NCI-H2081 (cell line): ENCODE measurements at places on chromosomes 7 and 10.

DNA sequence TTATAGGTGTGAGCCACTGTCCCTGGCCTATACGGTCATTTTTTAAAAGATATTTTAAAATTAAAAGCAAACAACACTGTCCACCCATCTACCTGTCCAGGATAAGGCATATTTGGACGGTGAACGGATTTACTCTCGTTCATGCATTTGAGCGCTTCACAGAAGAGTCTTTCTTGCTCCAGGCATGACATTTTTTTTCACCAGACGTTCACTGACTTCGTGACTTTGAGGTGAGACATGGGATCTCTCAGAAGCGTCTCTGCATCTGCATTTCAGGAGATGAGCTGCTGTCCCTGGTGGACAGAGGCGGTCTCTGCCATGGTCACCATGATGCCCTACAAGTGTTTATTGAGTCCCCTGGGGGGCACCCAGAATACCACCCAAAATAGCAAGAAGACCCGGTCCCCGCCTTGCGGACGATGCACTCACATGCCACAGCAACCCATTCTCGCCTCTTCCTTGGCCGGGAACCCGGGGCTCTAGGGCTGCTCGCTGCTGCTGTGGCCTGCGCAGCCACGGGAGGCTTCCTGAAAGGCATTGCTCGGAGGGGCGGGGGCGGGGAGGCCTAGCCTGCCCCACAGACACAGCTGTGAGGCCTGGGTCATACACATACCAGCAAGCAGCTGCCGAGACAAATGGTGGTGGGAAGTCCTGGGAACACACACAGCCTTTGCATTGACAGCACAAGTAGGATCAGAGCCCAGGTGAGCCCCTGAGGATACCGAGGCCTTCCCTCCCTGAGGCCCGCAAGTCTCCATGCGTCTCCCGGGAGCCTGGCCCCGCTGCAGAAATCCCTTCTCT, 84.4 kb downstream of the RGS10 start:
- DNase-seq, result no peak

DNA sequence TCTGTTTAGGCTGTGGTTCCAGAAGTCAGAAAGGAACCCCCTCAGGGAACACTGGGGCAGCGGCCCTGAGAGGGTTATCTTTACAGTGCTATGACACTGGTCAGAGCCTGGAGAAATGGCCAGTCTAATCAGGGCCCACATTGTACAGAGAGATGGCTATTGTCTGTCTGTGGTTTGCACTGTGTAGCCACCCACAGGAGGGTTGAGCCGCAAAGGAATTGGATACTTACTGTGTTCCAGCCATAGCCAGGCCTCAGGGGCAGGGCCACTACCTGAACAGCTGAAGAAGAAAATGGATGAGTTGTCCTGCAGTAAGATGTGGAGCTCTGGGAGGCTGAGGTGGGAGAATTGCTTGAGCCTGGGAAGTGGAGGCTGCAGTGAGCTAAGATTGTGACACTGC, 47.5 kb upstream of the PODXL start:
- no peak for DNase-seq

GRCh38 chr10:120953897-120954296, 102.7 kb downstream of the WDR11 start:
- DNase-seq, result no peak

- DNase-seq, result no peak
These were observed 139.7 kb downstream of the ELFN1 start for GRCh38 chr7:1809601-1810258.

GRCh38 chr7:69871213-69871885, 273.1 kb downstream of the AUTS2 start:
- DNase-seq, result no peak

DNA sequence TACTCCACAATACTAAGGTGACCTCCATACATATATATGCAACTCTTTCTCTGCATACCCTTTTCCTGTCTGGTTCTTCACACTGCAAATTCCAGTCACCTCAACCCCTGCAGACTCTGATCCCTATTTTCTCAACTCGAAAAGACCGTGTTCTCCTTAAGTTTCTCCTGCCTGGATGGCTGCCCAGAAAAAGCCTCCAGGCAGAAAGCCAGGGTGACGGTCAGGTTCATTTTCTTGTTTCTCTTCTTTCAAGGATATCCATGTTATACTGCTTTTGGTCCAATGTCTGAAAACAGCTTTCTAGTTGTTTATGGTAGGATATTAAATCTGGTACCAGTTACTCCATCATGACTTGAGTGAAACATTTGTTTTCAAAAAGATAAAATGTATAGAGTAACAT, 267.8 kb upstream of the MYO3A start:
- DNase-seq, result no peak

DNA sequence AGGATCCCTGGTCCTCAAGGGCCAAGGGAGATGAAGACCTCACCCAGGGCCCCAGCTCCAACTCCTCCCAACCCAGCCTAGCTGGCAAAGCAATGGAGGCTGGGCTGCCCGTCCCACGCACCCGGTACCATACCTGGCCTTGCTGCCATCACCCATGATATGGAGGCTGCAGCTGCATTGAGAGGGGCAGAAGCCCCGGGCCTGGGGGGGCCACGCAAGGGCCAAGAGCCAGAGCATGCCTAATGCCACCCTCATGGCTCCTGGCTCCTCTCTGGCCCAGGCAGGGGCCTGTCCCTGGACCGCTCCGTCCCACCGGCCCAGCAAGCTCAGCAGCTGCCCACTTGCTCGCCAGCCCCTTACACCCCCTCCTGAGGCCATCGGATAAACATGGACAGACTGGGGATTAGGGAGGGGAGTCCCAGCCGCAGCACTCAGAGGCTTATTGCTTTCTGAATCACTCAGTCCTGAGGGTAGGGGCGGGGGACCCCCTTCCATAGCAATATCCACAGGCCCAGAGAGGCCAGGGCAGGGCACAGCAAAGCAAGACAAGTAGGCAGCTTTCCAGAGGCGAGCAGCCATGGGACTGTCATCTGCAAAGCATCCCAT, at the start of gene LRIT1:
Gene LRIT1, minus strand, starts transcription at position 362 of the 606 bp plus-strand sequence. Its CDS starts 107 bp downstream, at position 255.
- no peak for DNase-seq

GRCh38 chr10:31706464-31707092, 222.1 kb downstream of the ARHGAP12 start:
- no peak for DNase-seq

DNA sequence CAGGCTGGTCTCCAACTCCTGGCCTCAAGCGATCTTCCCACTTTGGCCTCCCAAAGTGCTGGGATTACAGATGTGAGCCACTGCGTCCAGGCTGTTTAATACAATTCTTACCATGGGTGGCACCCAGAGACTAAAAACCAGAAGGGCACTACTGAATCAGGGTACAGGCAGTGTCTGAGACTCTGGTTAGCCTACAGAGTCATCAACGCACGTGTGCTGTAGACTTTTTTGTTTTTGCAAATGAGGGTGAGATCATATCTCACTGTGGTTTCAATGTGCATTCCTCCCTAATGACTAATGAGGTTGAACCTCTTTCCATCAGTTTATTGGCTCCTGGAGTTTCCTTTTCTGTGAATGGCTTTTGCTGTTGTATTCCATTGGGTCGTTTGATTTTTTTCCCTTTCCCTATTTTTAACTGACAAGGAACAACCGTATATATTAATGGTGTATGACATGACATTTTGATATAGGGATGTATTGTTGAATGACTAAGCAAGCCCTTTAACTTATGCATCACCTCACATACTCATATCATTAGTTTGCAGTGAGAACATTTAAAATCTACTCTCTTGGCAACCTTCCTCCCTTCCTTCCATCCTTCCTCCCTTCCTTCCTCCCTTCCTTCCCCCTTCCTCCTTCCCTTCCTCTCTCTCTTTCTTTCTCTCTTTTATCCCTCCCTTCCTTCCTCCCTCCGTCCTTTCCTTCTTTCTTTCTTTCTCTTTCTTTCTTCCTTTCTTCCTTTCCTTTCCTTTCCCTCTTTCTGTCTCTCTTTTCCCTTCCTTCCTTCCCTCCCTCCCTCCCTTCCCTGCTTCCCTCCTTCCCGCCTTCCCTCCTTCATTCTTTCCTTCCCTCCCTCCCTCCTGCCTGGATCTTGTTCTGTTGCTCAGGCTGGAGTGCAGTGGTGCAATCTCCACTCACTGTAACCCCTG, 9.3 kb upstream of the TMEM270 start:
- no peak for DNase-seq

DNA sequence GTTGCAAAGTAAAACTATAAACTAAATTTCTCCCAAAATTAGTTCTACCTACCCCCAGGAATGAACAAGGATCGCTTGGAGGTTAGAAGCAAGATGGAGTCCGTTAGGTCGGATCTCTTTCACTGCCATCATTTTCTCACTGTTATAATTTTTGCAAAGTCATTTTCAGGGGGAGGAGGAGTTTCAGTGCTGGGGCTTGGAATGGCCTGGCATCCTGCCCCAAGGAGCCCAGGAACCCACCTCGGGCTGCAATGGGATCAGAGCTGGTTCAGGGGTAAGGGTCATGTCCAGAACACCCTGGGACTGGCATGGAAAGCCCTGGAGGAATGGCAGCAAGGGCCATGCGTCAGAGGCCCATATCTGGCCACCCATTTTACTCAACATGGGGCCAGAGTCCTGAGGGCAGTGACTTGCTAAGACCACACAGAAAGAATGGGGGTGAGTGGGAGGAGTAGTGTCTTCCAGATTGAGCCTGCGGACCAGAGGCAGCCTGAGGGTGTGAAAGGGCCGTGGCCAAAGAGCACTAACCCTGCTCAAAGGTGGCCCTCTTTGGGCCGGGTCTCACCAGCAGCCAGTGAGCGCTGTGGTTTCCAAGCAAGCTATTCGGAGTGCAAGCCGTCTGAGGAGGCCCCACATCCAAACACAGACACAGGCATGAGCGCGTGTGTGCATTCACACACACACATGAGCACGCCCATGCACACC, 31.8 kb downstream of the GPRIN2 start:
- no peak for DNase-seq

DNA sequence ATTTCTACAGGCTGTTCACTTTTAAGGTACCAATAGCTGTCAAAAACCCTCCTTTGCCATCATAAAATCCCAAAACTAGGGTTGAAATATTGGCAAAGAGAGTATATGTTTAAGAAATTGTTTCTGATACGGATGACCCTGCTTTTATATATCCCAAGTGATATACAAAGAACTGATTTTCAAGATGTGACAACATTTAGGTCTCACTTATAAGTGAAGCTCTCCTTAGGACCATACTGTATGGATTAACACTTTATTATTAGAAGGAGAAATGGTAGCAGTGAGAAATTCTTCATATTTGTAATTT, 11.0 kb upstream of the CRPPA start:
- DNase-seq, result no peak

DNA sequence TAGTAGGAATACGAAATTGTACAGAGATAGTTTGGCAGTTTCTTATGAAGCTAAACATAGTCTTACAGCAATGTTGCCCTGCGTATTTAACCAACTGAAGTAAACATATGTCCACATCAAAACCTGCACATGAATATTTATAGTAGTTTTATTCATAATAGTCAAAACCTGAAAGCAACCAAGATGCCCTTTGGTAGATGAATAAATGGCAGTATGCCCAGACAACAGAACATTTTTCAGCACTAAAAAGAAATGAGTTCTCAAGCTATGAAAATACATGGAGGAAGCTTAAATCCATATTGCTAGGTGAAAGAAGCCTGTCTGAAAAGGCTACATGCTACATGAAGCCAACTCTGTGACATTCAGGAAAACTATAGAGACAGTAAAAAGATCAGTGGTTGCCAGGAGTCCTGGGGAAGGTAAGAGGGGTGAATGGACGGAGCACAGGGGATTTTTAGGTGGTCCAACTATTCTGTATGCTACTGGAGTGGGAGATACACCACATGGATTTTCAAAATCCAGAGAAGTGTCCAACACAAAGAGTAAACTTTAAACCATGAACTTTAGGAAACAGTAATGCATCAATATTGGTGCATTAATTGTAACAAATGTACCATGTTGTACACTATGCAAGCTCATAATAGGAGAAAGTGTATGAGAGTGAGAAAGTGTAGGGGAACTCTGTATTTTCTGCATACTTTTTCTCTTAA, 17.6 kb downstream of the GPRIN2 start:
- DNase-seq, result no peak

- DNase-seq, result no peak
These were observed 32.9 kb downstream of the CDC123 start for GRCh38 chr10:12228851-12229250.

DNA sequence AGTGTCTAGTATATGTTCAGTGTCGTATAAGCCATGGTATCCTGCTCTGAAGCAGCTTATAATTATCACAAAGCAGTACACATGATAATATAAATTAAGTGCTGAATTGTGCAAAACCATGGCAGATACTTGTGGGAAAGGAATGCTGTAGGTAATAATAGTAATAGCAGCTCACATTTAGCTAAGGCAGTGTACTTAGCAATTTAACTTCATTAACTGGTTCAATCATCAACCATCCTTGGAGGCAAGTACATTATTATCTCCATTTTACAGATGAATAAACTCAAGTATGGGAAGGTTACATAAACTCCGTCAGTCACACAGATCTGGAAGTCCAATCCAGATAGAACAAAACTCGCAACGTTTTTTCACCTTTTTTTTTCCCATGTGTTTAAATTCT, 21.6 kb upstream of the RNF148 start:
- DNase-seq, result no peak

GRCh38 chr7:157807510-157807909, 470.7 kb downstream of the DNAJB6 start:
- no peak for DNase-seq
